Lung (tissue), 17 donors: ENCODE measurements at places on chromosomes 2 and 18.
A peak's percentile ranks its signal among the peaks of the same experiment; 100 is the strongest.

DNA sequence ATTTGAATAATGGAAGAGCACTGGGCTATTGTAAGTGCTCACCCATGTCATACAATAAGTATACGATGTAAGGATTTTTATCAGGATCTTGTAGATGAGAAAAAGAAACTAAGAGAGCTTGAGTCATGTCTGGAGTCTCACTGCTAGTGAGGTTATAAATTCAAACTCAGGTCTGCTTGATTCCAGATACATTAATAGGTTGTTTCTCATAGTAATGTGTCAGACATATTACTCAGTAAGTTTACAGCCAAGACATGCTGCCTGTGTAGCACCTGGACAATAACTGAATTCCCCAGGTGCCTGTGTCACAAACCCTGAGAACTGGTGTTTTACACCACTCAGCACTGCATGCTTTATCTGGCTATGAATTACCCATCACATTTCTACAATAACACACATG is 216.9 kb upstream of the LRP1B start:
- H3K4me3 ChIP-seq = no peak overlapping the region
- H3K27me3 ChIP-seq = no peaks in the 10 kb centered on the region
- no peaks in the 10 kb centered on the region for H3K36me3 ChIP-seq
- no peaks in the 10 kb centered on the region for H3K4me1 ChIP-seq
- DNase-seq = no peak

DNA sequence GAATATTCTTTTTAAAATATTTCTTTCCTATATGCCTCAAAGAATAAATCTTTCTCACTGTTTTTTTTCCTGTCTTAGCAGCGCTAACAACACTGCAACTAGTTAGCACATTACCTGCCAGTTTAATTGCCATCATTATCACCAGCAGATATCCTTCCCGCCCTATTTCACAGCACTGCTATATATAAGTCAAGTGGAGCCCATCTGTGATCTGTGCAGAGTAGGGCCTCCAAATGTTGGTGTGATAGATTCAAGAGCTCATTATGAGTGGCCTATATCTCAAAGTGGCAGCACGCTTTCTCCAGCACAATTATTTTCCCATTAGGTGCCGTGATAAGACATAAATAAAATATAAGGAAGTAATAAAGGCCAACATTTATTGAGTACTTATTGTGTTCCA is 19.8 kb upstream of the RGPD4 start:
- H3K27ac ChIP-seq = no peak overlapping the region
- no peaks in the 10 kb centered on the region for H3K4me1 ChIP-seq
- H3K4me3 ChIP-seq = no peak overlapping the region
- no peaks in the 10 kb centered on the region for H3K36me3 ChIP-seq
- no peaks in the 10 kb centered on the region for H3K27me3 ChIP-seq

DNA sequence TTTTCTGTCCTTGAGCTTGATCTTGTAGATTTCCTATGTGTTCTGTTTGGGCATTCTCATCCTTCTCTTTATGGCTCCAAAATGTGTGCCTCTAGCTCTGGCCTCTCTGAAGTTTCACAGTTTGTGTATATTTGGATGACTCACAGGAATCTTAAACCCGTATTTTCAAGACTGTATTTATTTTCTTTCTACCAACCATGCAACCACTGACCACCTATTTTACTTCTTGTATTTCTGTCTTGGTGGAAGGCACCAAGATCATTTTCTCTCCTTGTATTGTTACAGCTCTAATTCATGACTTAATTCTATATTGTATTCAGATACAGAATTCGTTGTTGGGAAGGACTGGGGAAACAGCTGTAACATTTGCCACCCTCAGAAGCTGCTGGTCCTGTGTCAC is 39.5 kb downstream of the ACSL3 start:
- no peaks in the 10 kb centered on the region for H3K27me3 ChIP-seq
- H3K4me3 ChIP-seq = no peak overlapping the region
- H3K4me1 ChIP-seq = peaks cover 2% of the 10 kb centered on the region
- DNase-seq = no peak

DNA sequence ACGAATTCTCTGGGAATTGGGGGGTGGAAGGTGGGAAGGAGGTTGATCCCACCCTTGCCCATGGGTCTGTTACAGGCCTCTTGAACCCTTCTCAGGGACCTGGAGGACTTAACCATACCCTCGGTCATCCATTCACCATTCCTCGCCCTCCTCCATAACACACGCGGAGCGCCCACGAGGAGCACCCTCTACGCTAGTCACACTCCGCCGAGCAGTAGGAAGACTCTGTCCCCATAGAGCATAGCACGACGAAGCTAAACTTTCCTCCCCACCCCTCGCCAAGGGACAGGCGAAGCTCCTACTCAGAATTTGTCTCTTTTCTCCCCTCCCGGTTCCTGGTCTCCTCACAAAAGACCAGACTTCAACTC is 611 bp upstream of the ITSN2 start:
- no peak for DNase-seq
- peak overlapping the region; percentile 96 for H3K27ac ChIP-seq
- H3K27me3 ChIP-seq = no peaks in the 10 kb centered on the region

- peaks cover 14% of the 10 kb centered on the region for H3K4me1 ChIP-seq
- H3K27ac ChIP-seq = no peak overlapping the region
- H3K27me3 ChIP-seq = no peaks in the 10 kb centered on the region
These were observed 7.1 kb downstream of the NCOA1 start for GRCh38 chr2:24498121-24498520.

GRCh38 chr2:163667064-163667887 is 68.5 kb downstream of the FIGN start:
- DNase-seq = no peak
- no peaks in the 10 kb centered on the region for H3K4me1 ChIP-seq
- no peaks in the 10 kb centered on the region for H3K27me3 ChIP-seq
- no peak overlapping the region for H3K4me3 ChIP-seq
- no peaks in the 10 kb centered on the region for H3K36me3 ChIP-seq

- no peak for DNase-seq
- H3K36me3 ChIP-seq = peaks cover 5% of the 10 kb centered on the region
- no peak overlapping the region for H3K4me3 ChIP-seq
- no peaks in the 10 kb centered on the region for H3K27me3 ChIP-seq
These were observed 78.6 kb downstream of the EPB41L5 start for GRCh38 chr2:120091436-120091835.

DNA sequence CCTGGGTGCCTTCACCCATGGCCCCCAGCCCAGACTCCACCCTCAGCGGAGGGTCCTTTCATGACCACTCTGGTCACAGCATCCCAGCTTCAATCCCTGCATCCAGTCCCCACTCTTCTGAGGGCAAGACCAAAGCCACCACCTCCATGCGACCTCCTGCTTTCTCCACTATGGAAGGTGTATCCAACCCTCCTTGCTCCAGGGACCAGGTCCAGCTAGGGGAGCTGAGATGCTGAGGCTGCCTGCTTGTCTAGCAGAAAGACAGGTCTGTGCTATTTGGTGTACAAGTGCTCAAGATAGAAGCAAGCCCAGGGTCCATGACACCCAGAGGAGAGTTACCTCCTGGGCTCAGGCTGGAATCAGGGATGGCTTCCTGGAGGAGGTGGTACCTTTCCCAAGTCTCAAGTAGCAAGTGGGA is 73.8 kb upstream of the RAB6C start:
- H3K36me3 ChIP-seq = no peaks in the 10 kb centered on the region
- no peaks in the 10 kb centered on the region for H3K27me3 ChIP-seq
- H3K27ac ChIP-seq = no peak overlapping the region

GRCh38 chr18:79458131-79458838 is 62.6 kb downstream of the NFATC1 start:
- peak overlapping the region; percentile 63 for H3K27ac ChIP-seq
- peak; percentile 58 for DNase-seq
- no peaks in the 10 kb centered on the region for H3K36me3 ChIP-seq
- H3K27me3 ChIP-seq = no peaks in the 10 kb centered on the region
- no peaks in the 10 kb centered on the region for H3K4me1 ChIP-seq
